ENCODE measurements at places on chromosomes 16 and 17.

- no peak for DNase-seq
These were observed 14.0 kb upstream of the KATNB1 start for GRCh38 chr16:57721356-57722209.

- DNase-seq, result no peak
These were observed 35.4 kb downstream of the ADAM11 start for GRCh38 chr17:44793885-44794842.

GRCh38 chr16:75868636-75869632 is 142.6 kb upstream of the CPHXL start:
- no peak for DNase-seq

GRCh38 chr16:86575754-86576557 is 2.4 kb upstream of the FOXL1 start:
- peak; percentile 98 for DNase-seq

- DNase-seq, result peak; percentile 38
These were observed 17.5 kb downstream of the GUCY2D start for GRCh38 chr17:8019665-8020650.

DNA sequence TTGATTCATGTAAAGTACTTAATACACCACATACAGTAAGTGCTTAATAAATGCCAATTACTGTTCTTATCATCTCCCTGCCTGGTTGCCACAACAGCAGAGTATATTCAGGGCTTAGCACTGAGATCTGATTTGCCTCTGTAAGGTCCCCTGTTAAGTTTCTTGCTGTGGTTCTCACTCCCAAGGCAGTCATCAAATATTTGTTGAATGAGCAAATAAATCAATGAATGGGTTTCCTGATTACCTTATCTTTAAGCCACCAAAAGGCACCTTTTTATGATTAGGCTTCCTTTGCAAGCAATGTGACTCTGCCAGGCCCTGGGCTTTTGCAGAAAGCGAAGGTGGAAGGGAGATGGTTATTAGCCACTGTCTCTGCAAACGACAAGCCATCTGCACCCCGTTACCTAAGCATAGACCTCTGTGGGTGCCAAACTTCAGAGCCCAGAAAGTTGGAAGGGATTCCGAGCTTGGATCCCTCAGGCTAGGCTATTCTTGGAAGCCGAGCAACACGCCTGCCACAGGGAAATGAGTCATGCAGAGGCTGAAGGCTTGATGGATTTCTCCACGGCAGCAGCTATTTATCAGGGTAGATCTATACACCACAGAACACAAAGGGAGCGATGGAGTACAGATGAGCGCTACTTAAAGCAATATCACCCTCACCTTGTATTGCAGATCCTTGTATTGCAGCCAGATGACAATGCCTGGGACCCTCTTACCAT is 102.0 kb downstream of the GRIN2A start:
- peak; percentile 93 for DNase-seq

GRCh38 chr16:13338044-13338443 is 436.6 kb downstream of the SHISA9 start:
- DNase-seq, result no peak

DNA sequence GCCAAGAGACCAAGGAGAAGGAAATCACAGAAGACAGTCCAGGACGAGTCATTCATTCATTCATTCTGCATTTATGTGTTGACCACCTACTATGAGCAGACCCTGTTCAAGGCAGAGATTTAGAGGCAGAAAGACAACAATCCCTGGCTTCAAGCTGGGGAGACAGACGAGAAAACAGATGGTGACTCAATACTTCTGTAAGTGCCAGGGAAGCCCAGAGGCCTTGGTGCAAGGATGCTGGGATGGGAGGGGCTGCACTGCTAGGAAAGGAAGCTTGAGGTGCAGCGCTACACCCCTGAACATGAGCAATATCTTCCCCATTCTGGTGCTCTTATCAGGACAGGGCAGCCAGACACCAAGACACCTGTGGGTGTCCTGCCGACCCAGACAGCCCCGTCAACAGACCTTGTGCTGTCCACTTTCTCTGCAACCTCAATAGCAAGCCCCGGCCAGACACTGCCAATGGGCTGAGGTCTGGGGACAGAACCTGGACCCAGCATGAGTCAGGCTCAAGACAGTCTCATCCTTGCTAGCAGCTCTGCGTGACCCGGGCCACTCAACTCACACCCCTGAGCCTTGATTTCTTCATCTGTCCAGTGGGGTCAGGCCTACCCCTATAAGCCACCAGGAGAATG is 163.5 kb downstream of the COPRS start:
- peak; percentile 17 for DNase-seq

- no peak for DNase-seq
These were observed 5.1 kb downstream of the ZNF821 start for GRCh38 chr16:71878911-71879310.

DNA sequence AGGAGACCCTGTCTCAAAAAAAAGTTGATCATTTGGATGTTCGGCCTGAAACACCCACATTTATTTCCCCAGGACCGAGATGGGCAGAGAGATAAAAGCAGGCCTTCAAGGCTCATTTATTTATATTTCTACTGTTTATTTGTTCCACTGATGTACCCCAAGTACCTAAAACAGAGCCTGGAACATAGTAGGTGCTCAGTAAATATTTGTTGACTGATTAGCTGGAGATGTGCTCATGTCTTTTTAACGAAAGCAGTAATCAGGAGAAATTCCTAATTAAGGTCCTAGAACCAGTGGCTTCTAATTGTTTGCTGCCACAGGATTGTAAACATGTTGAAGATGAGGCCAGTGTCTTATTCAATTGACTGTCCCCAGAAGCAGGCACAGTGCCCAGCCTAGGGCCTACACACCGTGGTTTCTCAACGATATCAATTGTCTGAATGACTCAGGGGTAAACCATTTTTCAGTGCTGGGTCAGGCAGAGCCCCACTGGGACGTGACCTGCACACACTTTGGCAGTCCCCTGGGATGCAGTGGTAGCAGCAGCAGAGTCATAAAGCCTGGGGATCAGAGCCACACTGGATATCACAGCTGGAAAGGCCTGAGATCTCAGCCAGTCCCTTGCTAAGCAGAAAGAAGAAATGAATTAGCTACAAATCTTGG is 34.8 kb downstream of the SOST start:
- DNase-seq, result peak; percentile 90

DNA sequence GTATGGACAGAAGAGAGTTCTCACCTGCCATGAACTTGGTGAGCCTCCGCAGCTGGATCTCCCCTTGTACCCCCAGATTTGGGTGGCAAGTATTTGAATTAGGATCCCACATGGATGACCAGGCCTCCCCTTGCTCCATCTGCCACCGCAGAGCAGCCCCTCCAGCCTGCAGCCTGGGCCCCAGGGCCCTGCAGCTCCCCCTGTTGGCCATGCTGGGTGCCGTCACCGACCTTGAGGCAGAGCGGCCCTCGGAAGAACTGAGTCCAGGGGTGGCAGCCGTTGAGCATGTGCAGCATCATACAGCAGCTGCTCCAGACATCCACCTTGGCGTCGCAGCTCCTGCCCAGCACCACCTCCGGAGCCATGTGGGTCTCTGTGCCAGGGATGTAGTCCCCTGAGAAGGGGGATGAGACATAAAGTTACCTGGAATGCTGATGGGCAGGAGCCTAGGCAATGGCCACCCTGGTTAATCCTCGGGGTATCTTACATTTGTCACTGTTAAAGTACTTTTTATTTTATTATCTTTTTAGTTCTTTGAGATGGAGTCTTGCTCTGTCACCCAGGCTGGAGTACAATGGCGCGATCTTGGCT is 9.0 kb upstream of the SPATA32 start:
- DNase-seq, result peak; percentile 47

DNA sequence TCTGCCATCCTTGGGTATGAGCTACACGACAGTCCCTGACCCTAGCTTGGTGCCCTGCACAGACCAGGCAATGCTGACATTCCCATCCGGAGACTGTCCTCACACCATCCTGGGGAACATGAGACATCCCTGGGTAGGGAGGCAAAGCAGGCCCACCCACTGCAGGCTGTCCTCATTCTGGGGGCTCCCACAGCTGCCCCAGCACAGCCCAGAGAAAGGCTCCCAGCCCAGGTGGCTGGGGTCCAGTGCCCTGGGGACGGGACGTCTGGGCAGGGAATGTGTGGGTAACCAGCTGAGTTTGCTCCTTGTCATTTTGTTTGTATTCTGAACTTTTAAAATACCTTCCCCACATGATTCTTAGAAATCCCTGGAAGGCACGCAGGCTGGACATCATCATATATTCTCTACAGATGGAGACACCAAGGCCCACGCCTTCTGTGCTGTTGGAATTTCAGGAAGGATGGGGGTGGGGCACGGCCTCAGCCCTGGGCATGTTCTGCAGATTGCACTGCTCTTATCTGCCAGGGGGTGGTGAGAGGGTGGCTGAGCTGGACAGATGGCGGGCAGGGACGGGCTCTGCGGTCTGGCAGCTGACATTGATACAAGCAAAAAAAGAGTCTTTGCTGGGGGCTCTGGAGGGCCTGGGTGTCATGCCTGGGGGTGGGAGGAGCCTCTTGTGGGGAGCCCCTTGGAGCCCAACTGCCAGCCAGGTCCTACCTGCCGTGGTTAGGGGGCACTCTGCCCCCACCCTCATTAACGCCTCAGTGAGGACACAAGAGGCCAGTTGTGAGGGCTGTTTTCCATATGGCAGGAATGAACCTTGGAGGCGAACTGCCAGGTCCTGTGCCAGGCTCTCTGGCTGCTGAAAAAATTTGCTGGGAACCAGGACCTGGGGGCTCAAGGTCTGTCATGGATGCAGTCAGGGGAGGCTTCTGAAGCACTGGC is 28.4 kb downstream of the LRRC75A start:
- DNase-seq, result peak; percentile 55

DNA sequence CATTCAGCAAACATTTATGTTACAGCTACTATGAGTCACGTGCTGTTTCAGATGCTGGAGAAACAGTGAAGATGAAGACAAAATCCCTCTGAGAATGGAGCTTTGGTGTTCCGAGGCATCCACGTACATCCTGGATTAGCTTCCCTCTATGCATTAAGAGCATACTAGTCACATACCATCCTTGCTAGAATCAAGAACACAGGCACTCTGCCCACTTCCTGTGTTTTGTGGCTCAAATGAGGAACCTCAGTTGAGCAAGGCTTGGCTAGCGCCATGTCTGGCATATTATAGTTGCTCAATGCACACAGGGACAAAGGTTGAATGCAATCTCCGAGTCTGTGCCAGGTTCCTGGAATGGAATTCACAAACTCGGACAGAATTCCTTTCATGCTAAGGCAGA is 297.5 kb downstream of the XYLT1 start:
- peak; percentile 19 for DNase-seq

DNA sequence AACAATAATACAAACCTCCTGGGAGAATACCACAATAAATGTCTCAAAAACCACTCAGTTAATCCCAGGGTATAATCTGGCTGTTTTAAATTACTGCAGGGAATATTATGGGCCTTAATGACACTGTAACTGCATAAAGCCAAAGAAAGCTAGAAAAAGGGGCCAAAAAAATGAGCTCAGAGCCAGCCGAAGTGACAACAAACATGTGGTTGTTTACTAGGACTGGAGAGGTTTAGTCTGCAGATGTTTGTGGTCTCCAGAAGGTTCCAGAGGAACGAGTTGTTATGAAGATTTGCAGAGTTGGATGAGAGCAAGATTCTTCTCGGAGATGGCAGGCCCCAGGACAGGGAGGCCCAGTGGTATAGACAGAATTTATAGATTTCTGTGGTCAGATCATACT is 97.1 kb upstream of the AKTIP start:
- DNase-seq, result no peak
